PC-9 (cell line): ENCODE measurements at places on chromosomes 5 and 9. TPM values are rescaled to one million over a fixed set of nuclear protein-coding genes. Genes with fewer than 3 reads are reported as not detected.

- no peaks in the 10 kb centered on the region for H3K4me1 ChIP-seq
- no peaks in the 10 kb centered on the region for H3K27me3 ChIP-seq
- DNase-seq = no peak
- no peak overlapping the region for H3K4me3 ChIP-seq
- H3K27ac ChIP-seq = no peak overlapping the region
Measured at GRCh38 chr5:72167257-72167656, 60.0 kb downstream of the MAP1B start.

- peaks cover 17% of the 10 kb centered on the region for H3K4me1 ChIP-seq
- peak overlapping the region; percentile 90 for H3K4me3 ChIP-seq
- no peaks in the 10 kb centered on the region for H3K27me3 ChIP-seq
- no peaks in the 10 kb centered on the region for H3K36me3 ChIP-seq
- peak overlapping the region; percentile 91 for H3K27ac ChIP-seq
Measured at GRCh38 chr9:35757226-35757891, 3.3 kb upstream of the MSMP start.

The CCDC127 gene
- total RNA-seq = 24.1 and 31.1 TPM in 2 replicates

DNA sequence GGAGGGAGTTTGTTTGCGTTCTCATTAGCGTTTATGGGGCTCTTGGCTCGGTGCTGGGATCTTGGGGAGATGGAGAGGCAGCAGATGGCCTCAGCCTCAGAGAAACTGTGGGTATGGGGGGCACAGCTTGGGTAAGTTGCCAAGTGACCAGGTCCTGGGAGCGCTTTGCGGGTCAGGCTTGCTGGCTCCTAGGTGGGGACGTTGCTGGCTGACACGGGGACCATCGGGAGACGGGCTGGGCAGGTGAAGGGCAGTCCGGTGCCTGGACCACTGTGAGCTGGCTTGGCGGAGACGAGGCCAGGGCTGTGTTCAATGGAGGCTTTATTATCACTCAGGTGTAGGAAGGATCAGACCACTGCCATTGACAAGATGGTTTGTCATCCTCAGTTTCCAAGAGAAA lies 30.0 kb downstream of the FGD3 start:
- no peaks in the 10 kb centered on the region for H3K27me3 ChIP-seq
- DNase-seq = no peak
- H3K36me3 ChIP-seq = peaks cover 30% of the 10 kb centered on the region
- peak overlapping the region; percentile 54; the same call in 1 of the 2 replicates for H3K4me3 ChIP-seq
- peaks cover 80% of the 10 kb centered on the region for H3K4me1 ChIP-seq

- peaks cover 8% of the 10 kb centered on the region; the same call in 1 of the 2 replicates for H3K27me3 ChIP-seq
- no peak overlapping the region for H3K4me3 ChIP-seq
- no peaks in the 10 kb centered on the region for H3K36me3 ChIP-seq
- DNase-seq = no peak
- H3K4me1 ChIP-seq = no peaks in the 10 kb centered on the region
- H3K27ac ChIP-seq = no peak overlapping the region
Measured at GRCh38 chr5:154534457-154535050, 56.5 kb upstream of the HAND1 start.

The MELK gene
- total RNA-seq = 25.1 and 48.1 TPM in 2 replicates

DNA sequence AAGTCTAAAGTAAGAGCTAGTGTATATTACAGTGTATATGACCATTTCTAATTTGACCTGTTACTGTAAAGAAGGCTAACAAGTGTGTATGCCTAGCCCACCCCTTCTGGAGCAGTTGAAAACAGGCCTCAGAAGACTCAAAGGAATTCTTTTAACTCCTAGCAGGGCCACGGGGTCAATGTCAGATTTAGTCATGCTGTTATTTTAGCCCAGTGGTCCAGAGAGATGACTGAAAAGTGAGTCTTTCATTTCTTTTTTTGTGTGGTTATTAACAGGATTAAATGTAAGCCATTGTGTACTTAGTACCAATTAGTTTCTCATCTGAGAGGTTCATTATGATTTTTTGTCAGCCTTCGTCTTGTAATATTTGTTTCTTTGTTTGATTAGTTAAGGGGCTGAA lies 24.4 kb downstream of the ZCCHC7 start:
- DNase-seq = no peak
- H3K4me1 ChIP-seq = no peaks in the 10 kb centered on the region
- H3K36me3 ChIP-seq = no peaks in the 10 kb centered on the region
- no peak overlapping the region for H3K27ac ChIP-seq
- no peaks in the 10 kb centered on the region for H3K27me3 ChIP-seq
- H3K4me3 ChIP-seq = no peak overlapping the region

GRCh38 chr9:15513335-15513734 lies 2.6 kb upstream of the PSIP1 start:
- H3K27ac ChIP-seq = no peak overlapping the region
- DNase-seq = peak; percentile 37
- no peaks in the 10 kb centered on the region for H3K36me3 ChIP-seq

The CRB2 gene
- total RNA-seq = not detected in 2 replicates

The FAM200C gene
- 8.6 and 10.5 TPM in 2 replicates for total RNA-seq

The YIPF5 gene
- 35.9 and 65.8 TPM in 2 replicates for total RNA-seq

- no peaks in the 10 kb centered on the region for H3K27me3 ChIP-seq
- no peaks in the 10 kb centered on the region for H3K4me1 ChIP-seq
- H3K4me3 ChIP-seq = no peak overlapping the region
Measured at GRCh38 chr9:7196467-7196866, 438.7 kb downstream of the KDM4C start.

The RNF180 gene
- total RNA-seq = not detected in 2 replicates

- no peak for DNase-seq
- H3K4me3 ChIP-seq = no peak overlapping the region
- no peak overlapping the region for H3K27ac ChIP-seq
- no peaks in the 10 kb centered on the region for H3K36me3 ChIP-seq
- H3K4me1 ChIP-seq = peaks cover 4% of the 10 kb centered on the region
Measured at GRCh38 chr9:35075358-35075757, 2.9 kb upstream of the VCP start.

The FAM151B gene
- 1.4 and 1.7 TPM in 2 replicates for total RNA-seq

The IL3 gene
- total RNA-seq = not detected in 2 replicates

DNA sequence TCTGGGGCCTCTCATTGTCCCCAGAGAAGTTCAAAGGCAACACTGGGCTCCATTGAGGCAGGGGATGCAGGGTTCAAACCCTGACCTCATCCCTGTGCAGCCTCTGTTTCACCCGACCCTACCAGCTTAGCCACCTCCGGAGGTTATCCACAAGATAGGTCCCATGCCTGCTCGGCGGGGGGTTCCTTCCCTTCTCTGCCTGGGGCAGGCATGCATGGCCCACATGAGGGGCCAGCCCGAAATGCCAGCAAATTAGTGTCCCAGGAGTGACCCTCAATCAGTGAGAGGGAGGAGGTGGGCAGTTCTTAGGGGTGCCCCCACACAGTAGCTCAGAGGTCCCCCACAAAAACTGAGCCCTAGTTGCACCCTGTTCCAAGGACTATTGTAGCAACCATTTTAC lies 24.8 kb upstream of the FUBP3 start:
- no peak overlapping the region for H3K27ac ChIP-seq
- H3K36me3 ChIP-seq = no peaks in the 10 kb centered on the region
- no peak for DNase-seq
- no peak overlapping the region for H3K4me3 ChIP-seq

- H3K36me3 ChIP-seq = no peaks in the 10 kb centered on the region
- H3K27me3 ChIP-seq = peaks cover 75% of the 10 kb centered on the region
- H3K27ac ChIP-seq = no peak overlapping the region
- no peaks in the 10 kb centered on the region for H3K4me1 ChIP-seq
Measured at GRCh38 chr9:96201140-96201539, 100.8 kb downstream of the HSD17B3 start.

DNA sequence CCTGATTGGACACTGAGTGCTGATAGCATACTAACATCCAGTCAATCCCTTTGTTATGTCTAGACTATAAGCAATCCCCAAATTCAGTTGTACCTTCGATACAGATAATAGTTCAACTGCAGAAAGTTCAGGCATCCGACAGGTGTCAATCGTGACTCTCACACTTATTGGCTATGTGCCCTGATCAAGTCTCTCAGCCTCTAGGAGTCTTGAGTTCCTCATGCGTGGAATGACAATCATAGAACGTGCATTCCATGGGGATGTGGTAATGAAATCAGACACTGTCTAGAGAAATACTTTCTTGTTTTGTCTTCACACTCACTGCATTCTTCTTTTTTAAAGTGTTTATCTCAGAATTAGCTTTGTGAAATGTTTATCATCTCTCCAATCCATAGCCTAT lies 4.8 kb downstream of the ANKRD34B start:
- H3K36me3 ChIP-seq = no peaks in the 10 kb centered on the region
- no peak overlapping the region for H3K27ac ChIP-seq
- H3K4me3 ChIP-seq = no peak overlapping the region
- DNase-seq = peak; percentile 45
- no peaks in the 10 kb centered on the region for H3K27me3 ChIP-seq
- H3K4me1 ChIP-seq = peaks cover 10% of the 10 kb centered on the region

- no peak for DNase-seq
- no peaks in the 10 kb centered on the region for H3K36me3 ChIP-seq
- H3K4me3 ChIP-seq = no peak overlapping the region
Measured at GRCh38 chr5:52776116-52776515, 11.6 kb upstream of the ITGA1 start.

The GABRA6 gene
- total RNA-seq = not detected in 2 replicates

- peak overlapping the region; percentile 31; the same call in 1 of the 2 replicates for H3K27ac ChIP-seq
- no peaks in the 10 kb centered on the region for H3K27me3 ChIP-seq
- H3K4me3 ChIP-seq = no peak overlapping the region
- H3K36me3 ChIP-seq = no peaks in the 10 kb centered on the region
Measured at GRCh38 chr9:131080589-131080988, 15.7 kb upstream of the AIF1L start.
